ENCODE measurements at places on chromosomes 16 and 17. TPM values are rescaled to one million over a fixed set of nuclear protein-coding genes. Genes with fewer than 3 reads are reported as not detected.

Gene BEAN1
- 1.5 TPM for total RNA-seq

Gene PHOSPHO1
- 0.50 TPM for total RNA-seq

Gene KRT17
- total RNA-seq = not detected

Gene CAVIN1
- 256 TPM for total RNA-seq

Gene WSCD1
- total RNA-seq = 9.2 TPM

Gene CTF1
- total RNA-seq = 7.4 TPM

Gene KRTAP4-3
- not detected for total RNA-seq

Gene RRAD
- 143 TPM for total RNA-seq

Gene MAPT
- total RNA-seq = 13.5 TPM

Gene OR2C1
- not detected for total RNA-seq

Gene TP53TG3F
- total RNA-seq = not detected

Gene CLEC18B
- total RNA-seq = 0.24 TPM

DNA sequence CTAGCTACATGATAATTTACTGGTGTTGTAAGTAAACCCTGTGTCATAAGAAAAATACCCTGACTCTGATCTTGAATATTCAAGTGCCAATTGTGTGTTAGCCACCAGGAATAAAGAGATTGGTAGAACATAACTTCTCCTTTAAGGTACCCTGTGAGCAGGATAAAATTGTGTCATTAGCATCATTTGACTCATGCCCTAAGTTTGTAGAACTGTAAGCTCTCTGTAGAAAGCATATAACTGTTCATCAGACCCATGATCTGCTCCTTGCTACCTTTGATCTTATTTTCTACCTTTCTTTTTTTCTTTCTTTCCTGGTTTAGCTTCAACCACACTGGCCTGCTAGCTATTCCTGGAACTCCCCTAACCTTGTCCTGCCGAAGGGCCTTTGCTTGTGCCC, 35.8 kb downstream of the PTRH2 start:
- DNase-seq = no peak

DNA sequence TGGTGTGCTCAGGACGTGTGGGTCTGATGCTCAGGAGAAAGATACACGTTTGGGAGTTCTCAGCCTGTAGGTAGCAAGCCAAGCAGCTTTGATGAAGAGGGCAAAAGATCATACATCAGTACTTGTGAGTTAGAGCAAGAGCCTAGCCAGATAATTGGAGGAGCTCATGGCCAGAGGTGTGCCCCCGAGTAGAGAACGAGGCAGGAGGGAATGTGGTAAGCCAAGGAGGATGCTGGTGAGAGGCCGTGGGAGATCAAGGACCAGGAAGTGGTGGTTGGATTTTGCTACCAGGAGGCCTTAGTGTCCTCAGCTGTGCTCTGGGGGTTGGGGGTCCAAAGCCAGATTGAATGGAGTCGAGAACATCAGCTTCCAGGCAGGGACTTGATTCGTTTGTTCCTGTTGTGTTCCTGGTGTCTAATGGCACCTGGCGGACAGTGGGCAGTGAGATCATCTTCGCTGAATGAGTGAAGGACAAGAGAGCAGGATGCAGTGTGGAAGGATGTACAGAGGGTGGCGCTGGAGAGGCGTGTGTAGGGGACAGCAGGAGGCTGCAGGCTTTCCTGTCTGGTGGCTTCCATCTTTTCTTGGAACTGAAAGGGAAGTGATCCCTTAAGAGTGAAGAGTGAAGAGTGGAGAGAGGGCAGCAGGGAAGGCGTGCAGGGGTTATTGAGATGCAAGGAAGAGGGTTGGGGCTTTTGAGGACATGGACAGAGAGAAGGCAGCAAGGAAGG, 11.6 kb downstream of the FBXL19 start:
- no peak for DNase-seq

DNA sequence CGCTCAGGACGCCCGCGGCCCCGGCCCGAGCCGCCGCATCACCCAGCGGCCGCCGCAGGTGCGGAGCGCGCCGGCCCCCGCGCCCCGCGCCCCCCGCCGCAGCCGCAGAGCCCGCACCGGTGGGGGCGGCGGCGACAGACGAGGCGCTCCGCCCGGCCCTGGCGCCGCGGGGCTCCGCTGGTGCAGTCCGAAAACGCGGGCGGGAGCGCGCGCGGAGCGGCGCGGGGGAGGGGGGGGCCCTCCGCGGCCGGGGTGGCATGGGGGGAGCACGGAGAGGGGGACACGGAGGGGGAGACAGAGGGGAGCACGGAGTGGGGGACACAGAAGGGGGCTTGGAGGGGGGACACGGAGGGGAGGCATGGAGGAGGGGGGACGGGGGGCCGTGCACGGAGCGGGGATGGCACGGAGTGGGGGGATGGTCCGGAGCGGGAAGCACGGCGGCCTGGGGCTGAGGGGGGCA, at the start of gene AATK:
Gene AATK (minus strand): TSS at position 189 of the 460 bp plus-strand sequence. CDS start 229 bp downstream, outside the sequence.
- DNase-seq = peak; percentile 7

DNA sequence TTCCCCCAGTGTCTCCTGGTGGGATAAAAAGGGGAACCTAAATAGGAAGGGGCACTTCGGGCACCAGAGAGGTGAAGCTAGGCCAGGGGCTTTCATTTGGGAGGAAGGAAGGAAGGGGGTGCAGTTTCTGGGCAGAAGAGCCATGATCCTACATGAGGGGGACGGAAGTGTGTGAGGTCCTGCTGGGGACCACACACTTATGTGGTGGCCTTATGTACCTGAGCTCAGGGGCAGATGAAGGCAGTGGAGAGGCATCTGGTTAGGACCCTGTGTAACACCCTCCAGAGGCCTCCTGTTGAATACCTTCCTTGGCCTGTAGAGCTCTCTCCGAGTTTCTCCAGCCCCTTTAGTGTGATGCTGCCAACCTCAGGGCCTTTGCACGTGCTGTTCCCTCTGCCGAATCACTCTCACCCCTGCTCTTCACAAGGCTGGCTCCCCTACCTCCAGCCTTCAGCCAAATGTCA, 21.2 kb downstream of the IGFBP4 start:
- peak; percentile 35 for DNase-seq

- DNase-seq = peak; percentile 78
These were observed 7.7 kb downstream of the CBX4 start for GRCh38 chr17:79831265-79832217.

- peak; percentile 95 for DNase-seq
These were observed 678 bp downstream of the CDR2L start for GRCh38 chr17:74987909-74988711.

- no peak for DNase-seq
These were observed 81.6 kb upstream of the ZNF750 start for GRCh38 chr17:82921426-82921825.

- DNase-seq = no peak
These were observed 29.7 kb upstream of the DLX4 start for GRCh38 chr17:49939318-49939717.

GRCh38 chr16:67183-67791, 5.1 kb downstream of the RHBDF1 start:
- no peak for DNase-seq

- DNase-seq = peak; percentile 25
These were observed 24.6 kb upstream of the LRRC75A start for GRCh38 chr17:16516594-16517051.

DNA sequence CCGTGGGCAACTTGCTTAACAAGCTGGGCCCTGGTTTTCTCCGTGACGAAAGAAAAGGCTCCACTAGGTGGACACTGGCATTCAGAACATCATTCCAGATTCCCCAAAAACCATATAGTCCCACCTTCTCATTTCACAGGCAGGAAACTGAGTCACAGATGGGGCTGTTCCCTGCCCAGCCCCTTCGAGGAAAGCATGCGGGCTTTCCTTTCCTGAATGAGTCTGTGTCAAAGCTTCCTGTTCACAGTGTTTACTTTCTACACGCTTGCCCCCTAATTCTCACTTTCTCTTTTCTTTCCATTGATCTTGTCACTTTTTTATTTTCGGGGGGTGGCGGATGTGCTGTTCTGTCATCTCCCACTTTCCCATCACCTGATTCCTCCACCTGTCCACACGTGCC, 10.3 kb upstream of the LGALS9 start:
- no peak for DNase-seq

GRCh38 chr16:75308011-75308410, 56.6 kb upstream of the BCAR1 start:
- no peak for DNase-seq

DNA sequence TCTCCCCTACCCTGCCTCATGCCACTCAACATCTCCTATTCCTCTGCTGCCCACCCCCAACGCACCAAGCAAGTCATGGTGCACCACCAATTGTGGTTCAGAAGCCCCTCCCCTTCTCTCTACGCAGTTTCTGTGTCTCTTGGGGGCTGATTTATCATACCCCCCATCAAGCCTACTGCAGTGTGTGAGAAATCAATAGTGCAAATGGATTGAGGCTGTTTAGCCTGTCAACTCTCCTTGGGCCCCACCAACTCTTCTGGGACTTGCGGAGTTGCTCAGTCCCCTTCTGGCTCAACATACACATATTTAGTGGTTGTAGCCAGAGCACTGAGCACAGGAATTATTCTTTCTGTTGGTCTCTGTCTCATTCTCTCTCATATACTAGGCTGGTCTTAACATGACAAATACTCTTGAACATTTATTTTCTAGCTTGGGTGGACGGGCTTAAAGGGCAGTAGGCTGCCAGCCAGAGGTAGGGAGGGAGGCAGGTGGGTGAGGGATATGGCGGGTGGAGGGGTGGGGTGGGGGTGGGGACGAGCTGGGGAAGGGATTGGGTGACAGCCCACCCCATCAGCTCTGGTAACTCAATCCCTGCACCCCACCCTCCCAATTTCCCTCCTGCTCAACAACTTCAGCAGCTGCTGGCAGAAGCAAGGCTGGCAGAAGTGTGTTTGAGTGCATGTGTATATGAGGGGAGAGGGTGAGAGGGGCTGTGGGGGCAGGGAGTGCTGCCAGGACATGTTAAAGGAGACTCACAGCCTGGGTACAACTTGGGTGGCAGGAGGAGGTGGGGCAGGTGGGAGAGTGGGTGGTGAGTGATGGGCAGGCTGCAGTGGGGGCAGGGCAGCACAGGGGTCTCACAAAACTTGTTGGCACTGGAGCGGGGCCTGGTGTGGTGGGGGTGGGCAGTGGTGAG, 4.9 kb downstream of the RARA start:
- no peak for DNase-seq

GRCh38 chr17:28725166-28725659, 820 bp downstream of the TLCD1 start:
- no peak for DNase-seq

GRCh38 chr17:48429156-48429555, 858 bp downstream of the SKAP1 start:
- DNase-seq = no peak

DNA sequence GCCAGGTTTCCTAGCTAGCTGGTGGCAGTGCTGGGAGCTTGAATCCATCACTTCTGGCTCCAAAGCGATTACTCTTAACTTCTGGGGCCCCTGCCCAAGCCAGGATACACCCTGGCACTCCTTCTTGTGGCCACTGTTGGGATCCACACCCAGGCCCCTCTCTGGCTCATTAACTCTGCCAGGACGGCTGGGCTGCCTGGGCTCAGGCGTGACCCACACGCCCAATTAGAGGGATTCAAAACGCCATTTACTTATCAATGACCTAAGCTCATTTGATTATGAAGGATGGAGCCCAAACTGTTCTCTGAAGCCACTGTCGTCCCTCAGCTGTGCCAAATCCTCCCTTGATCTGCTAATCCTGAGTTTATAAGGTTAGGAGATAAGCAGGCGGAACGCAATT, 79.7 kb upstream of the BRD7 start:
- DNase-seq = no peak

DNA sequence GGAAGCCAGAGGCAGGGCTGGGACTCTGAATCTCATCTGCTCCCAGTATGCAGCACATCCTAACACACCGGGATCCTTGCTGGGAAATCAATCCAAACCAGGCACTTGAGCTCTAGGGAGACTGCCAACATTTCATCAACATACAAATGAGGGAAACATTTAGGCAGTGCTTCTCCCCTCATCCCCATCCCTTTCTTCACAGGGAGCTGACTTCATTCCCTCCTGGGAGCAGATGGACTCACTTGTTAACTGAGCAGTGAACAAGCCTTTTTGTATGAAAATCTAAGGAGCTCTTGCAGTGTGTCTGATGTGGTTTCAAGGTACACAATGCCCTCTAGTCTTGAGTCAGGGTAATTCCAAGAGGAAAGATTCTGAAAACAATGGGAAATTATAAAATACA, 96.3 kb downstream of the TMEM114 start:
- DNase-seq = no peak

DNA sequence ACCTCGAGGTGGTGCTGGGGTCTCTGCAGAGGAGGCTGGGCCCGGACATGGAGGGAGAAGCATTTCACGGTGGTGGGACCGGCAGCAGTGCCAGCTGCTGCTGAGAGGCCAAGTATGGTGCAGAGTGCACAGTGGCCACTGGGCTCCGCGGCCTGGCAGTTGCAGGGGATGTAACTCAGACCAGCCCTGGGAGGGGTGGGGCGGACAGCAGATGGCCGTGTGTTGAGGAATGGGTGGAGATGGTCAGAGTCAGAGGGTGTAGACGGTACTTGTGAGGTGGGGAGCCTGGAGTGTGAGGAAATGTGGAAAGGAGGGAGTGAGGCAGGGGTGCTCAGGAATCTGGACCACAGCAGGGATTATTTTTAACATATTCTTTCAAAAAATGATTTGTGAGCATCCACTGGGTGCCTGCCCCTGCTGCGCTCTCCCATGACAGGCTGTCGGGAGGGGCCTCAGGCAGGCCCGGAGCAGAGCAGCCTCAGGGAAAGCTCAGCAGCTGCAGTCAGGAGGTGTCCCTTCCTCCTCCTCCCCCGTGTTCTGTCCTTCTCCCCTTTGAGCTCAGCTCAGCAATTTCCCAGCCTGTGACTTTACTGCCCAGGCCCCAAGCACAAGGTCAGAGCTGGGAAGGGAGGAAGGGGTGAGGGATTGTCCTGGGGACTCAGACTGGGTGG, 113.1 kb downstream of the RAP1GAP2 start:
- peak; percentile 32 for DNase-seq

GRCh38 chr16:83901101-83901500, 2.2 kb downstream of the MLYCD start:
- DNase-seq = no peak

- no peak for DNase-seq
These were observed 90.5 kb upstream of the RPH3AL start for GRCh38 chr17:443109-443508.

- no peak for DNase-seq
These were observed 96.5 kb downstream of the YPEL2 start for GRCh38 chr17:59427996-59428395.

- no peak for DNase-seq
These were observed 26.2 kb upstream of the RCVRN start for GRCh38 chr17:9931144-9931741.

- peak; percentile 30 for DNase-seq
These were observed 5.7 kb downstream of the CALB2 start for GRCh38 chr16:71364133-71364681.

Data from right cardiac atrium (tissue), 5 donors.